ENCODE measurements at places on chromosomes 2 and 18.

DNA sequence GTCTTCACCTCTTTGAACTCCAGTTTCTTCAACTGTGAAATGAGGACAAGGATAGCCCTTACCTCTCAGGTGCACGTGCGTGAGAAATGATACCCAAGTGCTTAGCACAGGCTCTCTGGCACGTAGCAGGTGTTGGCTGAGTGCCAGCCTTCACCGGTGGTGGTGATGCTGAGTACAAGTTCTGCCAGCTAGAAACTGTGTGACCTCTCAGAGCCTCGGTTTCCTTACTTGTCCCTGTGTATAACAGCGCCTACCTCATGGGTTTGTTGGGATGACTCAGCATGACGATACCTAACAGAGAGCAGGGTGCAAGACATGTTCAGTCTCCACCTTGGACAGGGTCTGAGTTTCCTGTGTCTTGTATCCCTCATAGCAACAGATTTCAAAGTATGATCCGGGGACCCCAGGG lies 205.1 kb downstream of the TNS1 start:
- no peak for DNase-seq

- DNase-seq: peak; percentile 78
These were observed 9.0 kb downstream of the MALL start for GRCh38 chr2:110106642-110107041.

DNA sequence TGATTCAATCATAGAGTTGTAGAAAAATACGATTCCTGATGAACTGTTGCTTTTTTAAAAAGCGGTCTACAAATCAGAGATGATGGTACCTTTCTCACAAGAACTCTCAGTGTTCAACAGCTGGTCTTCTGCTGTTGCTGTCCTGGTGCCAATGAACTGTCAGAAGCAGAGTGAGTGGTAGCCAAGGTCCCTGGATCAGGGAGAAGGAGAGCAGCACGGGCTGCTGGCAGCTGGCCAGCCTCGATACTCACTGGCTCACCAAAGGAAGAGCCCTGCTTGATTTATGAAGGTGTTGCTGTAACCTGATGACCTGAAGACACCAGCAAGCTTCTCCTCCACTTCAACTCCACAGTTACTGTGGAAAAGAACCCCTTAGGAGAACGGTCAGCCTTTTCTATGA lies 300.8 kb upstream of the SOX11 start:
- no peak for DNase-seq

DNA sequence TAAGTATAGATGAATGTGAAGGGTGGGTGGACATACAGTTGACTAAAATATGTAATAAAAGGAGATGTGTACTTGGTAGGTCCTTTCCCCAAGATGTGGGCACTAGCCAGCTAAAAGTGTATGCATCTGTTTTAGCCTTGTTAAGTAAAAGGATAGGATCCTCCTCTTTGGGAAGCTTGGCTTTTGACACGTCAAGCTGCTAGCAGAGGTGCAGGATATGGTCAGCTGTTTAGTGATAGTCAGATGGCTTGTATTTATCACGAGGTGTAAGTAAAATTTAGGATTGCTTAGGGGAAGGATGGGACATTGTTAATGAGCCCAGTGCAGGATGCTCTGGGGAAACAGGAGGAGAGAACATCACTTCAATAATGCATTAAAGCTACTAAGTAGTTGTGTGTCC lies 1.5 kb downstream of the MFSD6 start:
- DNase-seq: no peak

GRCh38 chr2:17805717-17806363 lies 10.4 kb upstream of the MSGN1 start:
- DNase-seq: no peak

- DNase-seq: no peak
These were observed 14.2 kb downstream of the FAM110C start for GRCh38 chr2:32068-32467.

DNA sequence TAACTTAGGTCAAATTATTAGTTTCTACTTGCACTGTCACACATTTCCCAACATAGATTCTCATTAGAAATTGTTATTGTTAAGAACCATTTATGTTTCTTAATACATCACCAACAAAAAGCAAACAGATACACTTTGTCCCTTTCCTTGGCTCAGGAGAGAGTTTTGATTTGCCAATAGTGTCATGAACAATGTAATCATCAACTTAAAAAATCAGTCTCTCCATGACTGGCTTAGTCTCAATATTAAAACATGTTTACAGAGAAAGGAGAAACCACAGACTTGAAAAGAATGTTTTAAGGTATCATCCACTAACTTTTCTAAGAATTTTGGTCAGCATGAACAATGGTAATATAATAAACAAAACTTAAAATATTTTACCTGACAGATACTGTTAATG lies 416.5 kb upstream of the KCNH7 start:
- DNase-seq: no peak

- no peak for DNase-seq
These were observed 35.1 kb downstream of the TMEM18 start for GRCh38 chr2:641872-642815.

DNA sequence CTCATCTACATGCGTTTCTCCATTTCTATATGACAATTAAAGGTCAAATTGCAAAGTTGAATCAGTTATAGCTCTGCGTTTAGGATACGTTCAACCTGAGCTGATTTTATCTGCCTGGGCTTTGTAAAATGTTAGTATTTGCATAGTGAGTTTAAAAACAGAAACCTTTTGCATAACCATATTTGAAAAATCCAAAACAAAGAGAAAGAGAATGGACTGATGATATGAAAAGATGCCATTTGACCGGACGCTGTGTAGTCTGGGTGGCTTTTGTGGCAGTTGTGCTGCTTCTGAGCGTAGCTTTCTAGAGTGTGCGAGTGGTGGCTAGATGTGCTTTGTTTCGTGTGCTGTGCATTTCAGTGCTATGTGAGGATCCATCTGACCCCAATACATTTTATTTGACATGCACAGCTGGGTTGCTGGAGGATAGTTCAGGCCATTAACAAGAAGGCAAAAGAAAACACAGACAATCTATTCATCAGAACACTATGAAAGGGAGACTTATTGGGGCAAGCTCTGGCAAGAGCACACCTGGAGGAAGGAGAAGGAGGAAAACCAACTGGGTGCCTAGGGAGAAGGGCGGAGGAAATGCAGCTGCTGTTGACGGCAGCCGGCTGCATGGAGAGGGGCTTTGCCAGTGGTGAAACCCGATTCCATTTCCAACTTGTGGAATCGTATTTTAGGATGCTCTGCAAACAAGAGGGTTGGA lies 126.8 kb downstream of the ACOXL start:
- DNase-seq: no peak

- no peak for DNase-seq
These were observed 35.2 kb downstream of the CNGA3 start for GRCh38 chr2:98381494-98381893.

DNA sequence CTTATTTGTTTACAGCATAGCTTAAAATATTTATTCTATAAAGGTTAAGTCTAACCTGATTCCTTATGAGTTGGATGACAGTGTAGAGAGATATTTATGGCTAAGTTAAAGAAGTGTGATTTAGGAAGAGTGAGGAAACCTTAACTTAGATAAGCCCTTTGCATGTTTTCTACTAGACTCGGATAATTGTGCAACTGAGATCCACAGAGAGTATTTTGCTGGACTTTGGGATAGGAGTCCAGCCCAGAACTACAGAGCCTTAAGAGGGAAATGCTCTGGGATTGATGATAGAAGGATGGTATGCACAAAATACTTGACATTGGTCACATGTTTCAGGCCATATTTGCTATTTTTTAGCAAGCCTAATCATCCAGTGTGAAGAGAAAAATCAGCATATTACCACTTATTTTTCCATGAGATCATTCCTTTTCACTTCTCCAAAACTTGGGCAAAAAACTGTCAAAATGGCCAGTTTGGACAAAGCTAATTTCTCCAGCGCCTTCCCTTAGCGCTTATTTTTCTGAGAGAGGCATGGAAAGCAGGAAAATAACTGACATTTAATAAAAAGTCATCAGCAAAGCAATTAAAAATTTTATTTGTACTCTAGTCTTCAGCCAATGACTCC lies 3.1 kb downstream of the CD28 start:
- DNase-seq: no peak

GRCh38 chr2:223365158-223365679 lies 236.9 kb downstream of the SCG2 start:
- no peak for DNase-seq

- DNase-seq: no peak
These were observed 183.9 kb upstream of the ST6GAL2 start for GRCh38 chr2:107069890-107070289.

DNA sequence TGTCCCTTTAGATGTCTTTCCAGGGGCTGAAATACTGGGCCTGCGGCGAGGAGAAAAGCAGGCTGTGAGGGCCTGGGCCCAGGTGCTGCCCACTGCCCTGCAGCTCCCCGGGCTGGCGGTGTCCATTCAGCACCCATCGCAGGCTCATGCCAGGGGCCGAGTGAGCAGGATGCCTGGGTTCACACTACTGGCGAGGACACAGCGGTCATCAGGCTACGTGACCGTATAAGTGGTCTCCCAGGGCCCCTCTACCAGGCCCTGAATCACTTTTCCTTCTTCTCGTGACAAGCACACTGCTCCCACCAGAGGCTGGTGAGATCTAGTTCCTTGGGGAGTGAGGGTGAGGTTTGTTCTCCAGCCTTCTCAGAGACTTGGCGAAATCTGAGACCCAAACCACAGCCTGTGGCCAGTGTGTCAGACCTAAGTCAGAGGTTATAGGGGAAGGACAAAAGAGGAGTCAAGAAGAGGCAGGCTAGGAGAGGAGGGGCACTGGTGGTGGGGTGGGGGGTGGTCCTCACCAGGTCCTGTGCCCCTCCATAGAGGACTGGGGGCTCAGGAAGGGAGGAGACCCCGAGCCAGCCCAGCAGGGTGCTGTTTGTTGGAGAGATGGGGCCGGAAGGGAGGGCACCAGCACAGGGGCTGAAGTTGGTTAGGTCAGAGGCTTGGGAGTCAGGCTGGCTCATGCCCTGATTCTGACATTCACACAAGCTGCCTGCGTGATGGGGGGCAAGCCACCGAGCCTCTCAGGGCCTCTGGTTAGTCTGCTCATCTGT lies 6.6 kb upstream of the SEMA4C start:
- DNase-seq: peak; percentile 52

DNA sequence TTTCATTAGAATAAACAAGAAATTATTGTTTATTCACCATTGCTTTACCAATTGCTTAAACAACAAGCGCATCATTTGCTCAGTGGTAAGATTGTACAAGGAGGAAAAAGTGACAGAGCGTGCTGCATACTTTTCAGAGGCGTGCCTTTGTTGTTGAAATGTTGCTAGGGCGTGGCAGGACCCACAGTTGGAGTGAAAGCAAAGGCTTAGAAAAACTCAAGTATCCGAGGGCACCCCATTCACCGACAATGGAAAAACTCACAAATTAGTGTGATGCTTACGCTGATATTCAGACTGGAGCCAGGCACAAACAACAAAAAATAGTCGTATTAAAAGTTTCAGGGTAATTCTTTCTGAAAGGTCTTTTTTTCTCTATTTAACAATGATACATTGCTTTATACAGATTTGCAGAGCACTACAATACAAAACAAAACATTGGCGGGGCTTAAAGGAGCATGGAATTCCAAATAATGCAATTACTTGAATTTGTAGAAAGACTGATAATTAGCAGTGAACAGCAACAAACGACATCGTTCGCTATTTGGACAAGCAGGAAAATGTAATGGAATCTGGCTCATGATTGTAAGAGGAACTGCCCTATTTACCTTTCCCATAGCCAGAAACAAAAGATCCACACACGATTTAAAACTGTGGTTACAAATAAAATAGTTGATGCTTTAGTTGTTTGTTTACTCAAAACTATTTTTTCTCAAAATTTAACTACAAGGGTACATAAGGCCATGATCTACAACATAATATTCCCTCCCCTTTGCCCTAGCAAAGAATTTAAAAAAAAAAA lies 37.8 kb upstream of the RTTN start:
- no peak for DNase-seq

GRCh38 chr2:142041105-142041504 lies 89.7 kb downstream of the LRP1B start:
- DNase-seq: no peak

GRCh38 chr2:192126912-192127311 lies 67.8 kb downstream of the TMEFF2 start:
- DNase-seq: no peak

- no peak for DNase-seq
These were observed 1089.4 kb upstream of the SLC39A10 start for GRCh38 chr2:194567661-194568017.

DNA sequence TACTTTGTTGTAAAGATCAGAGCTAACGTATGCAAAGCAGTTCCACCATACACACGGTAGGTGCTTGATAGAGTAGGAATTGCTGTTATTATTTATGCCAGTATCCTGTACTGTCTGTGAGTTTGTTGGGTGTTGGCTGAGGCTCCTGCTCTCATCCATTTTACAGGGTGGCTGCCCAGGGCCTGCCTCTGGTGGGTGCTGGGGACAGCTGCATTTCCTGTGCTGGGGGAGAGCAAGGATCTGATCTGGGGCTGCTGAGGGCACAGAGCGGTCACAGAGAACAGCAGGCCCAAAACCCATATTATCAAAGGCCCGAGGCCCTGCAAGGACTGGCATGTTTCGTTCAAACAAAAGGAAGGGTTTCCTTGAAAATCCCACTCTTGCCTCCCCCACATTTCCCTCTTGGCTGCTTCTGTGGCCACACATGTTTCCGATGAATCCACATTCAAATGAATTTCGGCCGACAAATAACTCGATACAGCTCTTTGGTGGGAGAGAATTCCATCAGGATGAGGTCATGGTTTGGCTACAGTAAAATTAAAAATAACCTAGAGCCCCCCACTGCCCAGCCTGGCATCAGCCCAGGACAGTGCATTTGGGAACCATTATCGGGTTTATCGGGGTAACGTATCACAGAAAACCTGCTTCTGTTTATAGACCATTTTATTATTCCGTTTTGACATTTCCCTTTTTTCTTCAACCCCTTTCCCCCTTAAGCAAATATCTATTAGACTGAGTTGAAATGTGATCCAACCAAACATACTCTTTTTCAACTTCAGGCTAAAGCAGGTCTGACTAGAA lies 143.4 kb downstream of the CYRIA start:
- DNase-seq: no peak

DNA sequence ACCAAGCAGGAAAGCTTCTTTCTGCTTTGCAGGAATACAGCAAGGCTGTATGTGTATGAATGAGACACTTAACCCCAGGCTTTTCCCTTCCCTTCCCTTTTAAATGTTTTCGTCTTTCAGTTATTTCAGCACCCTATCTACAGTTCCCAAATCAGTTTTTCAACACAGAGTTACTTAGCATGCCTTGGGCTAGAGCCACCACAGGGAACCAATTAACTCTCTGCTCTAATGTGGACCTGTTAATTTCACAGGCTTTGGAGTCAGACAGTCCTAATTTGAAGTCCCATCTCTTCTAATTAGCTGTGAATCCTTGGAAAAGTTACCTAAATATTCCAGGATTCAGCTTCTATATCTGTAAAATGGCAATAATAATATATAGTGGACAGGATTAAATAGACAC lies 89.2 kb upstream of the REG3A start:
- DNase-seq: no peak

DNA sequence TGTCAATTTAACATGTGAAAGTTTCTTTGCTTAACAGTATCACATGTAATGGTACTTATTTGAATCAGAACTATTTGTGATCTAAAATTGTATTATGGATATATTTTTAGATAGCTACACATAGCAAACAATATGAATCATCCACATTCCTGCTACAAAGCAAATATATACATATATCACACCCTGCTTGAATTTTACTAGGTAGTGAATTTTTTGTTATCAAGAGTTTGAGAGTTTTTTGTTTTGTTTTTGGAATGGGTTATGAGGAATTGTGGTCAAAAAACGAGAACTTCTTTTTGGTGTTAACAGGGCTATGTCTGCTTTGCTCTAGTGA lies 635.7 kb downstream of the NRXN1 start:
- DNase-seq: no peak

Measured in cardiac fibroblast (primary cell).